ENCODE measurements at places on chromosomes 5 and 9.

- no peak for DNase-seq
Measured at GRCh38 chr9:114722081-114722621, 40.2 kb upstream of the TEX48 start.

DNA sequence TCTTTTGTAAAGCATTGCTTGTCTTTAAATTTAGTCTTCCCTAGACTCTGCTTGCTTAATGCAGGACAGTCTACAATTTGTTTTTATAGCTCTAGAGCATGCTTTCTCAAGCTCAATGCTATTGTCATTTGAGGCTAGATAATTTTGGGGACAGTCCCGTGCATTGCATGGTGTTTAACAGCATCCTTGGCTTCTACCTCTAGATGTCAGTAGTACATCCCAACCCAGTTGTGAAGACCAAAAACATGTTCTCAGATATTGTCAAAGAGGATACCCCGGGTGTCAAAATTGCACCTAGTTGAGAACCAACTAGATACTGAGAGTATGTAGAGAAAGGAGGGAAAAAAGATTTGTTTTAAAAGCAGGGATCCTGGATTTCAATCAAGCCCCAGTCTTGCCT is 277.5 kb downstream of the CEMIP2 start:
- DNase-seq = no peak

DNA sequence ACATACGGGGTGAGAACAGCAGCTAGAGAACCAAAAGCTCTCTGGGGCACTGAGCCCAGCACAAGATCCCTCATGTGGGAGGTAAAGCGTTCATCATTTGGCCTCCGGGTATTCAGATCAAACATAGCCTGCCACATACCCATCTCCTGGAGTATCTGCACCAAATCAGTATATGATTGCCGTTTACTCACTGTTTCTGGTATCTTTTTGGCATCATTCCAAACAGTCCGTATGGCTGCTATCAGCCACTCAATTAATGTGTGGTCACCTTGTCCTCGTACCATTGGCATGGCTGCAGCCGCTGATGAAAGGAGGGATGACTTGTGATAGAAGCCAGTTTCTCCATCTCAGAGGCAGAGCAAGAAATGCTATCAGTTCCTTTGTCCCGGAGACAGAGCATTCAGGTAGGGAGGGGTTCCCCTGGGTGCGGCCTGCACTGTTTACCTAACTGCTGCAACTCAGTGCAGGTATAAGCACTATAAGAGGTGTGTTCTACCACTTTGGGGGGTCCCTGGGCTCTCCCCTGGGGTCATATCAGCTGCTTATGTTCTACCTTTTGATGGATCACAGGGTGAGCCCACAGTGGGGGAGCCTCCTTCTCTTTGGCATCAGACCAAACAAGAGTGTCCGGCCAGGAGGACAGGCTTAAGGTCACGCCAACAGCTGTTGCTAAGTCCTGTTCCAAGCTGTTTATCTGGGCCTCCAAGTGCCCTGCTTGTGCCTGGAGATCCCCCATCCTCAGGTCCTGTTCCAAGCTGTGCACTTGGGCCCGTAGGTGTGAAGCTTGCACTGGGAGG is 9.4 kb downstream of the DMAC1 start:
- no peak for DNase-seq

GRCh38 chr5:77846422-77847128 is 70.4 kb upstream of the TBCA start:
- no peak for DNase-seq

DNA sequence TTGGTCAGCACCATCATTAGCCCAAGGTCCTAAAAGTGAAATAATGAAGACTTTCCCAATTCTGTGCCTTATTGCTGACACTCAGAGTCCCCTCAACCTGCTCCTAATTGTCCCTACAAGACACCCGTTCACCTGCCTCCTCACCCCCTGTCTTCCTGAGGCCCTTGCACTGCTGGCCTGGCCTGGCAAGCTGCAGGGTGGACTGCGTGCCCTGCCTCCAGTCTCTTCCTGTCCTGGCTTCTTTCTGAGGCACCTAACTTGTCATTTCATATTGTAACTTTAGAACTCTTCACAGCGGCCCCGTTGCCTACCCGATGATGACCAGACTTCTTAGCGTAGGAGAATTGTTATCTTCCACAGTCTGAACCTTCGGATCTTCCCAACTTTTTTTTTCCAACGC is 153.9 kb downstream of the SMARCA2 start:
- DNase-seq = no peak

GRCh38 chr9:17987189-17987588 is 408.3 kb downstream of the SH3GL2 start:
- DNase-seq = no peak

- DNase-seq = no peak
Measured at GRCh38 chr5:40551496-40552491, 127.9 kb upstream of the PTGER4 start.

DNA sequence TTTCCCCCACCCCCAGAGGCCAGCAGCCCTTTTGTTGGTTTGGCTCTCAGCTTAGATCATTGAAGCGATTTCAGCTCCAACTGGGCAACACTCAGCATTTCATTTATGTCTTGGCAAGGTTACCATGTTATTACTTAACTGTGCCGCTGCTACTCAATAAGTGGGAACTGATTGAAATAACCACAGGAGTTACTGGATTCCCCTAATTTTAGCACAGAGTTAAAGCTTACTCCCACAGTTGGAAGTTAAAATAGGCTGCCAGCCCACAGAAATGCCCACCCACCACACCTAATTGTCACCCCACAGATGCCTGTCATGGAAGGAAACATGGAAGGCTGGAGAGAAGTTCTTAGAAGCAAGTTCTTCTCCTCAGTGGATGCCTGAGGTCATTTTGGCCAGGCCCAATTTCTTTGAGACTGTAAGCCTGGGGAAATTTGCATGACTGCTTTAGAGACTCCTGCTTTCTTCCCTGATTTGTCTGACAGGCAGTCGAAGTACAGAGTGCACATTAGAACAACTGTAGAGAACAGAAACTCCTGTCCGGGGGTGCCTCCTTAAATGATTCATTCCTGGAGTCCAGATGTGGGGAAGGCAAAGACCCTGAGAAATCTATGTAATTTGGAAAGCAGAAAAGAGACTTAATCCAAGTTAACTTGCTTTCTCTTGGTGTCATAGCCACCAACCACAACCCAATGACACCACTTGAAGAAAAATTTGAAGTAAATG is 370.0 kb downstream of the ZSWIM6 start:
- DNase-seq = no peak

GRCh38 chr9:76571288-76571687 is 112.3 kb downstream of the GCNT1 start:
- no peak for DNase-seq

- DNase-seq = no peak
Measured at GRCh38 chr9:8961186-8961851, 1161.7 kb upstream of the DMAC1 start.

- DNase-seq = no peak
Measured at GRCh38 chr9:98960409-98960808, 16.7 kb downstream of the COL15A1 start.

- DNase-seq = no peak
Measured at GRCh38 chr5:2801577-2802525, 50.4 kb upstream of the IRX2 start.

GRCh38 chr9:96129747-96130146 is 172.2 kb downstream of the HSD17B3 start:
- DNase-seq = no peak

- DNase-seq = no peak
Measured at GRCh38 chr9:7333719-7334118, 465.9 kb downstream of the DMAC1 start.

GRCh38 chr9:86328156-86328555 is 26.1 kb downstream of the TUT7 start:
- no peak for DNase-seq

- DNase-seq = no peak
Measured at GRCh38 chr9:4781408-4781807, 11.3 kb upstream of the RCL1 start.

DNA sequence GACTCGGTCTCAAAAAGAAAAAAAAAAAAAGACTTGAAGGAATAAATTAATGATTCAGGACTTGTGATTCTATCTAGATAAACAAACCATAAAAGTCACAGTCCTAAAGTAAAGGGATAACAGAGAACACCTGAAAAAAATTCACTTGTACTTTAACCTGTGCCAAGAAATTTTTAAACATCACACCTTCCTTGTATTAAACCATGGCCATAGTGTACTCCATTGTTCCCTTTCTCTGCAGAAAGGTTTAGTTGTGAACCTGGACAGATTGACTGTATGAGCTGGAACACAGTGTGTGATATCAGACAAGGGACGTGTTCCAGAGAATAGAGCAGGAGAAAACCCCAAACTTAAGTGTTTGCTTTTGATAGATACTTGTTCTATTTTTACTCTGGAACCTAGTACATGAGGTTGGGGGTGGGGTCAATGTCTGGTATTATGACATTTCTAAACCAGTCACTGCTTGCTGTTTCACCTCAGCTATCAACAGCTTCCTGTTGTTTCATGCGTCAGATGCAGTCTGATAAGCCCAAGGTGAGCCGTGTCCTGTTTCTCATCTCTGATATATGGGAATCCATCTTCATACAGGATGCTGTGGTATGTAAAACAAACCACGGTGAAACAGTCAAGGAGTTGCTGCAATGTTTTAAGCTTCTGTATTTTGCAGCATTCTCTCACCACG is 62.5 kb upstream of the ITGA1 start:
- peak; percentile 61 for DNase-seq

GRCh38 chr5:95808013-95808685 is 14.4 kb downstream of the GLRX start:
- DNase-seq = no peak

- DNase-seq = no peak
Measured at GRCh38 chr9:30732060-30732459, 1652.4 kb upstream of the ACO1 start.

DNA sequence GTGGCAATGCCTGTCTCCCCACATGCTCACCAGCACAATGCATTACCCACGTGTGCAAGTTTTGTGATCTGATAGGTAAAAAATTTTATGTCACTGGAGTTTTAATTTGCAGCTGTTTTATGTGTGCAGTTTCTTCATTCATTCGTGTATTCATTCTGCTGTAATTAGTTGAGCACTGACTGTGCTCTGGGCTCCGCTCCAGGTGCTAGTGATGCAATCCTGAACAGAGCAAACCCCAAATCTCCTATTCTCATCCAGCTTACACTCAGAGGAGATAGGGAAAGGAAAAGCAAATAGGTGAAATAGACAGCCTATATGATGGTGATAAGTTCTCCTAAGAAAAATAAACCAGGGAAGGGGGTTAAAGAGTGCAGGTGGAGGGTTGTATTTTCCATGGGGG is 148.4 kb downstream of the TENT4A start:
- no peak for DNase-seq

DNA sequence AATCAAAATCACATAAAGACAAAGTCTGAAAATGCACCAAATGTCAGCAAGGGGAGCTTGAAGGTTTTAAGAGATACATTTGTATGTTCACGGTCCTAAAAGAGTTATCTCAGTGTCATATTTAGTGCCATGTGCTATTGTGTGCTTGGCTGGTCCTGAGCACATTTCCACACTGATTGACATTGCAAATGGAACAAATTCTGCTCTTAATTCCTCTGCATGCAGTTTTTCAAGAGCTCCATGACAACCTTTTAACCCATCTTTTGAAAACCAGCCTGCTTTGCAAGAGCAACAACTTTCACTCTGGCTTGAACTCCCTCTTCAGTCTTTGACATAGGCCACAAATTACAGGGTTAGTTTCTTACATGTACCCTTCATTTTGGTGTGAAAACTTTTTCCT is 175.4 kb upstream of the ACTBL2 start:
- DNase-seq = no peak

DNA sequence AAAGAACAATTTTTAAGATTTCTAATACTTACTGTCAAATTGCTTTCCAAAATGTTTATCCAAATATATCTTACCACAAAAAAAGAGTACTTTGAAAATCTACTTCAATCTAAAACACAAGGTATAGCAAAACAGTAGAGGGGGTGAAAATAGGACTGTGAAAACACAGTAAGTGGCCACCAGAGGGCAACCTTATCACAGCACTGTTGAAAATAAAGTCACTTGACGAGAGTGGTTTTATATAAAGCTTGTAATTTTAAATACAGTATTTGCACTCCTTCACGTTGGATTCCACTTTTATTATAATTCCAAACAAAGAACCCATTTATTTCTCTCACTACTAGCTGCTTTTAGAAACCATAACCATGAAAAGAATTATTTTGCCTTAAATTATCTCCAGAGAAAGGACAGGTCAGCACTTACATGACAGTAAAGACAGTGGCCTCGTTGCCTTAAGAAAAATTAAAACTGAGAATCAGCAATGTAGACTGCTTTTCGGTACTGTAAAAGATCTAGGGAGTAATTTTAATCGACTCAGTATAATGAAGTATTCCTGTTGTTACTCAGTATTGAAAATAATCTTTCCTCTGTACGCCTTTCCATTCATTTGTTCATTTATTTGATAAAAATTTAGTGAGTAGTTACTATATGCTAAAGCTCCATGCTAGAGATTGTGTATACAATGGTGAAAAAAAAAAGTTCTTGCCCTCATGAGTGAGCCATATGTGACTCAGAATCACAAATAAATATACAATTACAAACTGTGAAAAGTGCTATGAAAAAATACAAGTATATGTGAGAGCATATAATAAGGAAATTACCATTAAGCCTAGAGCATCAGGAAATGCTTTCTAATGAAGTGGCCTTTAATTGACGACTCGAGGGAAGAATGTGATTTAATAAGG is 40.0 kb upstream of the CDK5RAP2 start:
- peak; percentile 53 for DNase-seq

- DNase-seq = no peak
Measured at GRCh38 chr9:80177949-80178480, 606.2 kb downstream of the TLE4 start.

GRCh38 chr5:60597572-60598320 is 102.2 kb downstream of the DEPDC1B start:
- DNase-seq = no peak

GRCh38 chr5:38060354-38060753 is 198.0 kb upstream of the EGFLAM start:
- no peak for DNase-seq
